ENCODE measurements at places on chromosomes 1 and 21.
A peak's percentile ranks its signal among the peaks of the same experiment; 100 is the strongest.

DNA sequence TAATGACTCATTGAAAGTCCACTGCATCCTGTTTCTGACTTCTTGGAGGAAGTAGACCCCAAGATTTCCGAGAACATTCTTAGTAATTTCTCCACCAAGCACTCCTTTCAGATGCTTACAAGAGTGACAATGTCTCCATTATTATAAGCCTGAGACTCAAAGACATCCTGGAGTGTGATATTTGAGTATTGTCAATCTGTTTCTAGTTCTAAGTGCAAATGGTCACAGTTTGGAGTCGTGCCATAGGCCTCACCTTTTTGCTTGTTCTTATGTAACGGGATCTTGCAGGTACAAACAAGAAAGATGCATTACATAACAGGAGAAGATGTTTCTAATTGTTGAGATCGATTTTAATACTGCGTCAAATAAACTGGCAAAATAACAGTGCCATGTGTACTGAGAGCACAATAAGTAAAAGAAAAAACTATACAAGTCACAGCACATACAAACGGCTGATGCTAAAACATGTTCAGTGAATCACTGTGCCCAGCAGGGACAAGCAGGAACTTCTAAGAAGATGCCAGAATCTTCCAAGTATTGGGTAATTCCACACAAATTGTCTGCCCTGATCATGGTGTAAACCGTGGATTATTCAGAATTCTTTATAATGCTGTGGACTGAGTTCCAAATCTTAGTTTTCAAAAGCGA lies 54.1 kb downstream of the CD2 start:
- DNase-seq, result no peak

GRCh38 chr21:40546647-40547046 lies 300.3 kb downstream of the DSCAM start:
- DNase-seq, result no peak

- DNase-seq, result no peak
Observed at GRCh38 chr1:208528578-208529240, 284.5 kb upstream of the PLXNA2 start.

- no peak for DNase-seq
Observed at GRCh38 chr1:244254467-244254866, 197.2 kb downstream of the ADSS2 start.

DNA sequence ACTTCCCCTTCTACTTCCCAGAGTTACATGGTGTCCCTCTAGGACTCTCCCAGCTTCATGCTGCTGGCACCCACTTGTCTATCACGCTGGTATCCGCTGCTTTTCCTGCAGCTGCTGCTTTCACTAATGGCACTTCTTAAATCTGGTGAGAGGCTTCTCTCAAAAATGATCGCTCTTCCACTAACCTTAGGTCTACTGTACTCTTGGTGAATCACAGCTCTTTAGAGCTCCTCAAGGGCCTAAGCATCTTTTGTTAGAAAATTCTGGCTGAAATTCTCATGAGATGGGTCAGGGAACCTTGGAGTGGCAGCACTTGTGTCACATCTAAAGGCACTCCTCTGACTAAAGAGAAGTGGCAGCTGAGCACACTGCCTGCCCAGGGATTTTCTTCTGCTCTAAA lies 32.1 kb downstream of the ZMYND12 start:
- no peak for DNase-seq

DNA sequence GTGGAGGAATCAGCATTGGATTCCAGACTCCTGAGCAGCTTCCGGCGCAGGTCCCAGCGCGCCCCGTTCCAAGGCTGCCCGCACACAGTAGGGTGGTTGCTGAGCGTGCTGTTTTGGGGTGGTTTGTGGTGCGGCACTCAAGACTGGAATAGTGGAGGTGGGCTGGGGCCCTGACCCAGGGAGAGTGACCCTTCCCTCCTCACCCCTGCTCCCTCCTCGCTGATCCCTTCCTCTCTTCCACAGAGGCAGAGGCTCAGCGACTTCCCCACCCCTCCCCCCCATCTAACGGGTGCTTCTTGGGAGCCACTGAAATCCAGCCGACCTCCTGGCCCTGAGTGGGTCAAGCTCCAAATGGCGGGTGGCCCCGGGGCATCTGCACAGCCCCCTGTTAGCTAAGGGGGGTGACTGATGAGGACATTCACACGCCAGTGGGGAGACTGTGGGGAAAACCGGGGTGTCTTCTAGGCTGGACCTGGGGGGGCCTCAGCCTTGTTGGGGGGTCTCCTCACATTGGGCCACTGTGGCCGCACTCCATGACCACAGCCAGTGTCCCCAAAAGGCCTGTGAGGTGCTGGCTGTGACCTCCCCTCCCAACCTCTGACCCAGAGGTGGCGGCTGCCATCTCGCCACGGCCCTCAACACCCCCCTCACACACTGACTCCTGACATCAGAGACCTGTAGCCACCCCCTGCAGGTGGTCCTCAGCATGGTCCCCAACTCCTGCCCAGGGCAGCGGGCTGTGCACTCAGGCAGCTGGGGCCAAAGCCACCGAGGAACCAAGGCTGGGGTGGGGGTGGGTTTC lies 3.9 kb upstream of the HES4 start:
- no peak for DNase-seq

- DNase-seq, result no peak
Observed at GRCh38 chr1:30727824-30728223, 4.4 kb upstream of the MATN1 start.

DNA sequence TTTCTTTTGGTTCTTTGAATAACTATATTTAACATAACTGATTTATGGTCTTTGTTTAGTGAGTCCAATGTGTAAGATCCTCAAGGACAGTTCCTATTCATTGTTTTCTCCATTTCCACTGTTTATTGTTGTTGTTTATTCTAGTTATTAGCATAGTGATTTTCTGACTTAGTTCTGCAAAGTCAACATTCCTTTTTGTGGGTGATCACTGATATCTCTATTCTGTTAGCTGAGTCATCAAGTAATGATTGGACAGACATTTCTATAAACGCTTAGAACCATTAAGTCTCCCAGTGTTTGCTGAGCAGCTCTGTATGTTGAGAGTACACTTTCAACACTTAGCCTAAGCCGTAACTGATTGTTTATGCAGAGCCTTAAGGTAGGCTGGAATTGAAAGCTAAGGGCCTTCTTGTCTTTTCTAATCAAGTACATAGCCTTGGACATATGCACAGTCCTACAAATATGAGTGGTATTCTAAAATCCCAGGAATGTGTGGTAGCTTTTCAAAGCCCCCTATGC lies 87.1 kb downstream of the SLC5A9 start:
- no peak for DNase-seq

- peak; percentile 60 for DNase-seq
Observed at GRCh38 chr1:39960431-39960958, 5.5 kb downstream of the MFSD2A start.

DNA sequence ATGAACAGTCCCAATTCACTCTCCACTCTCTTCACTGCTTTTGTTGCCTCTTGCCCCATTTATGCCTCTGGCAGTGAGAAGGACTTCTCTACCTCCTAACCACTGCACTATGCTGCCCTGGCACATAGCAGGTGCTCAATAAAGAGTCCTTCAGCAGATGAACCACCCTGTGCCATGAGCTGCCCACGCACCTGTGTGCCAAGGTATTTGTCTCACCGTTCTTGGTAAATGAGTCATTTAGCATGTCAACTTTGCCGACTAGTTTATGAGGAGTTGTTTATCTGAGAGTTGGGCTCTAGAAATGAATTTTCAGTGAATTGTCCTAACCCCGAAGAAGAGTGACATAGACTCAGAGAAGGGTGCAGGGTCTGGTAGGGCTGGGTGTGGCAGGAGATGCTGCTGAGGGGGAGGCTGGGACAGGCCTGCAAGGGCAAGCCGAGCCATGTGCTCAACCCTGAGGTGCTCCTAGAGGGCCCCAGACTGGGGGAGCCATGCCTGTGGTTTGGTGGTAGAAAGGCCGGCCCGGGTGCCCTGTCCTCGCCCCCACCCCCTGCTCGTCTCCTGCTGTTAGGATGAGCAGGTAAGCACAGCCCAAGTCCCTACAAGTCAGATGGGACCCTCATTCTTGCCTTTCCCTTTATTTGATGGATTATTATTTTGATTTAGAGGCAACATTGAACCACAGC lies 654.5 kb downstream of the MATN1 start:
- DNase-seq, result no peak
